ENCODE measurements at places on chromosomes 2 and 18. TPM values are rescaled to one million over a fixed set of nuclear protein-coding genes. Genes with fewer than 3 reads are reported as not detected.

The ZC3H6 gene
- total RNA-seq: 20.3 TPM

DNA sequence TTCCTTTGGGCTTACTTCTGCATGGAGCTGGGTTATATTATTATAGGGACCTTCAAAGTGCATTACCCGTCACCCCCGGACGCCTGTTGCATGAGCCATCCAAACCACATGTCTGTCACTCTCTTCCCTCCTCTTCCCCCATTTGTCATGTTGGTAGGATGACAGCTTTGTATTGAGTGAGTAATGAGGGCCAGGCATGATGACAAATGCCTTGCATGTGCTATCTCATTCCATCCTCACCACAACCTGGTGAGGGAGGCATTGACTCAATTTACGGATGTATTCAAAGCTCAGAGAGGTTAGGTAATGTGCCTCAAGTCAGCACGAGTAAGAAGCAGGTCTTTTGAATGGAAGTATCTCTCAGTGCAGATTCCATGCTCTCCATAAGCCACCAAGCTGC lies 510.5 kb upstream of the TNP1 start:
- H3K4me1 ChIP-seq: peaks cover 5% of the 10 kb centered on the region
- no peak overlapping the region for H3K4me3 ChIP-seq
- no peak overlapping the region for H3K27ac ChIP-seq
- no peaks in the 10 kb centered on the region for H3K27me3 ChIP-seq

- no peak overlapping the region for H3K27ac ChIP-seq
- no peak for DNase-seq
- no peak overlapping the region for H3K4me3 ChIP-seq
Measured at GRCh38 chr2:33560017-33560416, 39.1 kb downstream of the FAM98A start.

The BOLA3 gene
- 27.1 TPM for total RNA-seq

DNA sequence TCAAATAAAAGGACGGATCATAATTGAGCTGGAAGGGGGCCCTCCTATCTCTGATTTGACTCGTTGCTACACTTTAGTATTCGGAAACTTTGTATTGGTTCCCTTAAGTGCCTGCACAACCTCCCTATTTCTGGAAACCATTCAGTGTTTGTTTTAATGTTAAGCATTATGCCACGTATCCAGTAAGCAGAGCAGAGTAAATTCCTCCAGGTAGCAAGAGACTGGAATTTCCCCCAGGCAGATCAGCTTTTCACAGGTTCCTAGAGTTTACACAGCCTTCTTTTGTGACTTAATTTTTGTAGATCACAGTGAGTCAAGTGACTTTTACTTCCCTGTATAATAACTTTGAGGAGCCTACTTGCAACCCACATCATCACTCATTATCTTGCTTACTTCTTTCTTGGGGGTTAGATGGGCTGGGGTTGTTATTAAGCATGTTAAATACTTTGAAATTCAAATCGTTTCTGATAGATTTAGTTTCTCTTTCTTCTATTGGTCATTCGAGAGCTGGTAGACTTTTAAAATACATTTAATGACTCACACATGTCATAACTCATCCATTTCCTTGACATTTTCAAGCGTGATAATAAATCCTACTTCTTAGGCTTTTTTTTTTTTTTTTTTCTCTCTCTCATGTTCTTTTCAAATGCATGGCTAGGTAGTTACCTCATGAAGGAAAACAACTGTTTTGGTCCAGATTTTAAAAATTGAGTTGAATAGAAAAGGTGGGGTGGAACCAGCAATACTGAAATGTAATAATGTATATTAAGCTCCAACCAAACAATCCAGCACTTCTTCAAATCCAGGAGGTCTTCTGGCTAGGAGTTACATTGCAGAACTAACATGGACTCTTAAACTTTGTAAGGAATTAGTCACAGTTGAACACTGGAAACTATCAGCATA lies 219.3 kb downstream of the NEDD4L start:
- H3K27me3 ChIP-seq: no peaks in the 10 kb centered on the region
- DNase-seq: peak; percentile 59
- H3K4me3 ChIP-seq: no peak overlapping the region
- H3K4me1 ChIP-seq: peaks cover 8% of the 10 kb centered on the region
- no peaks in the 10 kb centered on the region for H3K36me3 ChIP-seq
- peak overlapping the region; percentile 84 for H3K27ac ChIP-seq

The GRP gene
- total RNA-seq: not detected

DNA sequence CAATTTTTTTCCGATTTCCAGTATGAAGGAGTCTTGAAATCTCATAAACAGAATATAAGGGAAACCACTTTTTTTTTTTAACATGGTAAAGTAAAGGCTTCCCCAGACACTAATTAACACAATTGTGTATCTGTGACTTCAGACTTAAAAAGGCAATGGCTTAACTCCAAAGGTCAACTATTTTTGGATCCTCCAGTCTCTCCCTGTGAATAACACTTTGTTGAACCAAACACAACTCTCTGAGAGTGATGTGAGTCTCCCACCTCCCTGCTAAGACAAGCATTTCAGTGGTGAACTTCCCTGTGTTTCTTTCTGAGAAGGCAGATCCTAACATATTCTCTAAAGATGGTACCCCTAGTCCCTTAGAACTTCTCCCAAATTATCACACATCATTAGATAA lies 219.6 kb upstream of the RBBP8 start:
- no peaks in the 10 kb centered on the region for H3K36me3 ChIP-seq
- H3K27me3 ChIP-seq: no peaks in the 10 kb centered on the region
- no peak overlapping the region for H3K4me3 ChIP-seq
- H3K4me1 ChIP-seq: no peaks in the 10 kb centered on the region
- DNase-seq: no peak

DNA sequence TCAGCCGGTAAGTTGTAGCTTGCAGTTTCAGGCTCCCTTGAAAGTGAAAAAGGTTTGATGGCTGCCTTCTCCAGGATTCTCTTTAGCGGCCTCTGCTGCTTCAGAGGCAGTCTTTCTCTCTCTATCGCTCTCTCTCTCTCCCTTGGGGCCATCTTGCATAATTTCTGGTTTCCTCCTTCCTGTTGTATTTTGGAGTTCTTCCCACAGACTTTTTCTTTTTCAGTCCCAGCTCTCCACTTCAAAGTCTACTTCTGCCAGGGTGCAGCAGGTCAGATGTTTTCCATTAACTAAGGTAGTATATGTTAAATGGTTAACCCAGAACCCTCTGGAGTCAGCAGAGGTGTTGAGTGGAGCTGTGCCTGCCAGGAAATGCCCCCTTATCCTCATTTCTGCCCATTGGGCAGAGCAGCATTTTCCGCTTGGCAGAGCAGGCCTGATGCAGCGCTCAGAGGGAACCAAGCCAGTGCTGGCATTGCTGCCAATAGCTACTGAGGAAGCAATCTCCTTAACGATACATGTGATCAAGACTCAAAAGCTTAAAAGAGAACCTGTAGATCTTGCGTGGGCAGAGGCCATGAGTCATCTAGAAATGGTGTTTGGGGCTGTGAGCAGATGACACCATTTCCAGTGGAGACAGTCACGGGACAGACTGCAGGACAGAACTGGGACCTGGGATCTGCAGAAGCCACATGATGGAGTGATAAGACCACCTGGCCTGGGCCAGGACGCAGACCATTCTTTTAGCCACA lies 20.8 kb downstream of the DBI start:
- no peak overlapping the region for H3K4me3 ChIP-seq
- no peaks in the 10 kb centered on the region for H3K27me3 ChIP-seq
- peak; percentile 86 for DNase-seq
- peaks cover 3% of the 10 kb centered on the region for H3K4me1 ChIP-seq
- no peaks in the 10 kb centered on the region for H3K36me3 ChIP-seq

The NPPC gene
- total RNA-seq: not detected
